ENCODE measurements at places on chromosomes 2 and 18.

DNA sequence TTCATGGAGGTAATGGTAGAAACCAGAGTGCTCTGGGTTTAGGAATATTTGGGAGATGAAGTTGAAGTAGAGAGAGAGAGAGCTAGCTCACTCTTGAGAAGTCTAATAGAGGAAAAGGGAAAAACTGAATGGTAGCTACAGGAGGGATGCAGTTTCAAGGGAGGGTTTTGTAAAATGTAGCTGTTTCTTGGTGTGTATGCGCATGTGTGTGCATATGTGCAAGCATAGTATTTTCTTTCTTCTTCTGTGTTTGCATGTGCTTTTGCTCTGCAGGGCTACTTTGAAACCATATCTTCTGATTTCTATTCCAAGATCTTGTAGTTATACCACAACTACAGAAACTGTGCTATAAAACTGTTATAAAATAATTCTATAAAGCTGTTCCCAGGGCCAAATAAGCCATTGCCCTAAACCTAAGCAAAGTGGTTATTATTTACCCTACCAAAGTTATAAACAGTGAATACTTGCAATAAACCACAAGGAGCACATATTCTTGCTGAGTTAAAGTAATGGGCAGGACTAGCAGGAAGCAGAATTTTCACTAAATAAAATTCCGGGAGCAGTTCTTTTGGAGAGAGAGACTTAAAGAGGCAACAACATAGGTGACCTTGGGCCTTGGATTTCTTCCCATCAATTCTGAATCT is 145.3 kb upstream of the ZNF521 start:
- no peak for DNase-seq

GRCh38 chr2:199973703-199974102 is 18.3 kb downstream of the MAIP1 start:
- DNase-seq = no peak

DNA sequence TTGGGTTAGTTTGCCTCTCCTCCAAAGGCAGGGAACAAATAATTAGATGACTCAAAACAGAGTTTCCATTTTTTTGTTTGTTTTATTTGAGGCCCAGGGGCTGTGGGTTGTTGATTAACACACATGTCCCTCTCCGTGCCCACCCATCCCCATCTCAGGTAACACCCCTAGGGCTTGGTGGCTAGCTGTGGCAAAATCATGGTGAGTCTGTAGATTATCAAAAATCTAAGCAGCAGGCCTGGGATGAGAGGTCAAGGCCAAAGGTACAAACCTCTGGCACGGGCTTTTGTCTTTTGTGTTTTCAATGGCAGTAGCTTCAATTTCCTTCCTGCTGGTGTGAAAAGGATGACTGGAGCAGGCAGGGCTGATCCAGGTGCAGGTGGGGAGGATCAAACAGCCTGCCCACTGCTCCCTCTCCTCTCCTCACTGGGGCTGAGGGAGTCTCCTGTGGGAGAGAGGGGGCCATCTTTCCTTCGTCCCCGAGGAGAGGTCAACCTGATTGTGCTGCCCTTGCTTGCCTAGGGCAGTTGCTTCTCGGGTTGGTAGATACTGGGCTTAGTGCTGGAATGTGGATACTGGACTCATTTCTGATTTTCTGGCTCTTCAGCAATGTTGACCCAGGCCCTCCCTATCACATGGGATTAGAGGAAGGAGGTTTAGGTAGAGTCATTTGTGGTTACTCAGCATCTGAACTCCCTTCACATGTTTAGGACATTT is 31.9 kb upstream of the EML4 start:
- DNase-seq = no peak

DNA sequence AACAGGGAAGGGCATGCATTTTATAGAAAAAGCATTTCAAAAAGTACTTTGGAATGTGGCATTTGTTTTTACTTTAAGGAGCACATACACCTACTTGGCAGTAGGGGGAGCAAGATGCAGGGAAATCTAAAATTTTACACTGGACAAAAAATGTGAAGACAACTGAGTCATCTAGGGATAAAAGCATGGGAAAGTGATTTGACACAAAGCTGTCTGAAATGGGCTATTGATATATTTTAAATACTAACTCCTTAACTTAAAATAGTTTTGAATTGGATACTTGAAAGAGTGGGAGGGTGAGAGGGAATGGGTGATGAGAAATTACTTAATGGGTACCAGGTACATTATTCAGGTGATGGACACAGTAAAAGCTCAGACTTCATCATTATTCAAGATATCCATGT is 15.8 kb downstream of the TMEM200C start:
- no peak for DNase-seq

- no peak for DNase-seq
Measured at GRCh38 chr18:65544701-65545100, 206.1 kb upstream of the CDH7 start.
